ENCODE measurements at places on chromosomes 1 and 21.
A peak's percentile ranks its signal among the peaks of the same experiment; 100 is the strongest.

GRCh38 chr1:119898981-119899720 lies 2.8 kb upstream of the ADAM30 start:
- no peak overlapping the region for H3K27ac ChIP-seq
- DNase-seq, result no peak
- H3K27me3 ChIP-seq, result no peaks in the 10 kb centered on the region
- H3K36me3 ChIP-seq, result no peaks in the 10 kb centered on the region

GRCh38 chr1:234889643-234890042 lies 239.0 kb downstream of the TOMM20 start:
- H3K27me3 ChIP-seq, result no peaks in the 10 kb centered on the region
- no peak overlapping the region for H3K27ac ChIP-seq
- H3K4me3 ChIP-seq, result no peak overlapping the region
- DNase-seq, result no peak

DNA sequence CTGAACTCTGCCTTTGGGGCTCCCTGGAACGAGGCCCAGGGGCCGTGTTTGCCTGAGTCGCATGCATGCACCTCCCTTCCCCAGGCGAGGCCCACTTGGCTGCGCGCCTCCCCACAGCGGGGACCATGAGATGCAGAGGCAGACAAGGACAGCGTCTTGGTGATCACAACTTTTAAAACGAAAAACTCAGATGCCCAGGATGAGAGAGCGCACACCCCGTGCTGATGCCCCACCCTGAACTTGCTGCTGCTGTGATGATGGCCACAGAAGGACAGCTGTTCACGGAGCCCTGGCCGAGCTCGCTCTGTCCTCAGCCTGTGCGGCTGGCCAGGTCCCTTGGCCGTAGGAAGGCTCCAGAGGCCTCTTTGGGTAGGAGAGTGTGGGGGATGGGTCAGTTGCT lies 11.4 kb upstream of the PRMT2 start:
- no peaks in the 10 kb centered on the region for H3K36me3 ChIP-seq
- DNase-seq, result no peak
- H3K27me3 ChIP-seq, result no peaks in the 10 kb centered on the region
- H3K4me1 ChIP-seq, result peaks cover 20% of the 10 kb centered on the region
- no peak overlapping the region for H3K4me3 ChIP-seq
- no peak overlapping the region for H3K27ac ChIP-seq

- no peak overlapping the region for H3K27ac ChIP-seq
- H3K4me1 ChIP-seq, result no peaks in the 10 kb centered on the region
- H3K27me3 ChIP-seq, result no peaks in the 10 kb centered on the region
- no peak for DNase-seq
Observed at GRCh38 chr1:147337040-147337630, 94.7 kb downstream of the CHD1L start.

- H3K4me1 ChIP-seq, result peaks cover 11% of the 10 kb centered on the region
- H3K4me3 ChIP-seq, result no peak overlapping the region
- no peaks in the 10 kb centered on the region for H3K27me3 ChIP-seq
- no peaks in the 10 kb centered on the region for H3K36me3 ChIP-seq
Observed at GRCh38 chr1:150387200-150387599, 23.3 kb downstream of the RPRD2 start.

DNA sequence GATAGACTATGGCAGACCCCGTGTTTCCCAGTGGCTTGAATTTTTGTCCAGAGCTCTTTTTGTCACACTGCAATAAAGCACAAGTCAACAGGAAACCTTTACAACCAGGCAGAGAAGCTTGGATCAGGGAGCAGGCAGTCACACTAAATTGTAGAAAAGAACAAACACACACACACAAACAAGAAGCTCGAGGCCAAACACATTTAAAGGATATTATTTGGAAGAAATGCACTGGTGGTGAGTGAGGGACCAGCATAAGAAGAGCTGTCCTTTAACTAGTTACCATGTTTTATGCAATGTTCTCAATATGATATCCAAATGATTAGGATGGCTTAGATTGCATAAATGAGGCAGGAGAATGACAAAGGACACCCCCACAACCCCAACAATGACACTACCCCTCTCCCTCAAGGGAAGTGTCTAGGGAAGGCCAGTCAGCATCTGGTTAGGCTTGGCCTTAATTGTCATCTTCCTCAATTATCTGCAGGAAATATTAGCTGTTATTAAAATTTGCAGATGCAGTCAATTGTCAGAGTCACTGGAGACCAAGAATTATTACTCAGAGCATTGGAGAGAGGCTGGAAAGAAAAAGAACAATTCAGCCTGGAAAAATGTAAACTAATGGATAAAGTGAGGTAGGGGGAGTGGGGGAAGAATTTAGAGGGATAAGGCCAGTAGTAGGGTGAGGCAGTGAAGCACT lies 35.3 kb downstream of the DDR2 start:
- no peaks in the 10 kb centered on the region for H3K36me3 ChIP-seq
- no peaks in the 10 kb centered on the region for H3K27me3 ChIP-seq
- H3K4me3 ChIP-seq, result no peak overlapping the region
- no peak for DNase-seq
- no peak overlapping the region for H3K27ac ChIP-seq

DNA sequence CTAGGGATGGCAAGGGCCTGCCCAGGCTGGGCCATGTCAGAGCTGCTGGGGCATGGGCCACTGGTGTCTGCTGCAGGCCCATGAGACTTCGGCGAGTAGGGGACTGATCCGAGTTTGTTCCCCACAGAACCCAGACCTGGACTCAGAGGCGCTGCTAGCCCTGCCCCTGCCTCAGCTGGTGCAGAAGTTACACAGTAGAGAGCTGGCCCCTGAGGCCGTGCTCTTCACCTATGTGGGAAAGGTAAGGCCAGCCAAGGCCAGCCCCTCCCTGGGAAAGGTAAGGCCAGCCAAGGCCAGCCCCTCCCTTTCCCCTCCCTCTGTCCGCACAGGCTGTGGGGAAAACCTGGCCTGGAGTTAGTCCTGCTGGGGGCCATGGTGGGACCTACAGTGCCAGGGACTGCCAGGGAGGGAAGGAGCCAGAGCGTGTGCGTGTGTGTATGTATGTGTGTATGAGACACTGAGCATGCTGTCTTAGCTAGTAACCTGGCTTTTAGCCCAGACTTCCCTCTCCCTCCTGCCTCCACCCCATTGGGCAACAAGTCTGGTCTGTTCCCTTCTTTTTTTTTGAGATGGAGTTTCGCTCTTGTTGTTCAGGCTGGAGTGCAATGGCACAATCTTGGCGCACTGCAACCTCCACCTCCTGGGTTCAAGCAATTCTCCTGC lies 8.0 kb downstream of the FAAH start:
- no peak overlapping the region for H3K4me3 ChIP-seq
- peaks cover 2% of the 10 kb centered on the region for H3K4me1 ChIP-seq
- no peaks in the 10 kb centered on the region for H3K36me3 ChIP-seq
- H3K27me3 ChIP-seq, result no peaks in the 10 kb centered on the region
- DNase-seq, result no peak

- no peaks in the 10 kb centered on the region for H3K36me3 ChIP-seq
- DNase-seq, result no peak
- H3K4me3 ChIP-seq, result no peak overlapping the region
- no peaks in the 10 kb centered on the region for H3K4me1 ChIP-seq
Observed at GRCh38 chr1:202656057-202656456, 54.2 kb downstream of the SYT2 start.

GRCh38 chr1:165992533-165992932 lies 165.1 kb downstream of the UCK2 start:
- H3K27ac ChIP-seq, result no peak overlapping the region
- DNase-seq, result no peak
- no peak overlapping the region for H3K4me3 ChIP-seq

DNA sequence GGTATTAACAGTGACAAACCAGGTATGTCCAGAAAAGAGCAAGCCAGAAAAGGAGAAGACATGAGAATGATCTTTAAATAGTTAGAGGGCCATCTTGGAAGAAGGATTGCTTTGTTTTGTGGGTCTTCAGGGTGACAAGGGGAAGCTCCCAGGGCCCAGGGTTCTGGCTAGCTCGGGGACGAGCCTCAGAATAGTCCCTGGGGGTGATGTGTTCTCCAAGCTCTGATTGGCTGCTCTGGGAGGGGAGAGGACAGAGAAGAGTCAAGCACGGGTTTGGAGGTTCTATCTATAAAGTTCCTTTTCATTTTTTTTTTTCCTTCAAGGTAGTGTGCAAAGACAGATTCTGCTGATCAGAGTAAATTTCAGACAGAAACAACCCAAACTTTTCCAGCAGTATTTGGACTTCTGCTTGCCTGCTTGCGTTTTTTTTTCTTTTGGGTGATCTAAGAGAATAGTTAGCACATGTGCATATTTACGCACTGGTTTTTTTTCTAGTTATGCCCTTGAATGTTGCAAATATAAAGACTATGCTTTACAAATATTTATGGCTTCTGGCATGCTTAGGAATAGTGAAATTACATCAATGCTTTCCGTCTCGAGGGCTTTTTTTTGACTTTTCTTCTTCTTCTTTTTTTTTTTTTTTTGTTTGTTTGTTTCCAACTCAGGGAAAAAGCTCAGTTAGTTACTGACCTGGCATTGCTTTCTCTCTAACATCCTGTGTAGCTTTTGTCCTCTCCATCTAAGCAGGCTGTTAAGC lies 59.7 kb downstream of the ROR1 start:
- H3K4me1 ChIP-seq, result no peaks in the 10 kb centered on the region
- H3K4me3 ChIP-seq, result no peak overlapping the region
- no peak for DNase-seq
- H3K36me3 ChIP-seq, result no peaks in the 10 kb centered on the region

GRCh38 chr1:58446368-58446767 lies 100.2 kb downstream of the OMA1 start:
- H3K4me1 ChIP-seq, result no peaks in the 10 kb centered on the region

DNA sequence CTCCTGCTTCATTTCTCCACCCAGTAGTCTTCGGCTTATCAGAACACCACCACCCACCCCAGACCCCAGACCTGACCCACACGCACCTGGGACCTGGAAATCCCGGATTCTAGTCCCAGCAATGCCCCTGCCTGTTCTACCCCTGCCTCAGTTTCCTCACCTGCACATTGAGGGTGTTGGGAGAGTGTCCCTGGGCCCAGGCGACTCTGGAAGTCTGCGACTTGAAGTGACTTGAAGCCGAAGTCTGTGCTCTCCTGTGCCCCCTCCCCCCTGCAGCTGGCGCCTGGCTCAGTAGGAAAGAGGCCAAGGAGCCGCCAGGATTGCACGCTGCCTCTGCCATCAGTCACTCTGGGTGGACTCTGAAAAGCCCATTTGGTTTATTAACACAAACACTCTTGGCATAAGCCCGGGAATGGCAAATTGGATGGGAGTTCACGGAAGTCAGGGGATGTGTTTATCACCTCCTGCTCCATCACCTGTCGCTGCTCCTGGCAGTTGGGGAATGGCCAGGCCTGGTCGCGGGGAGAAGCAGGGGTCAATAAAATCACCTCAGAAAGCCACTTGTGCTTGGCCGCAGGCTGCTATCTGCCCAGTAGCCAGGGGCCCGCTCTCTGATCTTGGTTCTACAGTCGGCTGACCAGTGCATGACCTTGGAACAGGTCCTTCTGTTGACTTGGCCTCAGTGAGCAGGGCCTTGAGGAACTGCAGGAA lies 132.7 kb downstream of the ACTL8 start:
- H3K27ac ChIP-seq, result no peak overlapping the region
- no peaks in the 10 kb centered on the region for H3K4me1 ChIP-seq
- no peak for DNase-seq

- no peaks in the 10 kb centered on the region for H3K36me3 ChIP-seq
- peak overlapping the region; percentile 41 for H3K4me3 ChIP-seq
- H3K27me3 ChIP-seq, result no peaks in the 10 kb centered on the region
- peaks cover 17% of the 10 kb centered on the region for H3K4me1 ChIP-seq
- H3K27ac ChIP-seq, result peak overlapping the region; percentile 43
- DNase-seq, result no peak
Observed at GRCh38 chr21:28832013-28832714, 160.5 kb downstream of the LTN1 start.

DNA sequence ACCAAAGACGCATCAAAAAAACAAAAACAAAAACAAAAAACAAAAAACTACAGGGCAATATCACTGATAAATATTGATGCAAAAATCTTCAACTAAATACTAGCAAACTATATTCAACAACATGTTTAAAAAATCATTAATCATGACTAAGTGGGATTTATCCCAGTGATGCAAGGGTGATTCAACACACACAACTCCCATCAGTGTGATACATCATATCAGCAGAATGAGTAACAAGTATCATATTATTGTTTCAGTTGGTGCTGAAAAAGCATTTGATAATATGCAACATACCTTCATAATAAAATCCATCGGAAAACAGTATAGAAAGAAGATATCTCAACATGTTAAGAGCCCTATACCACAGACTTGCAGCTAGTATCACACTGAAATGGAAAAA lies 953.0 kb downstream of the AMY1C start:
- no peak overlapping the region for H3K27ac ChIP-seq
- no peaks in the 10 kb centered on the region for H3K36me3 ChIP-seq
- no peak overlapping the region for H3K4me3 ChIP-seq
- no peak for DNase-seq
- H3K4me1 ChIP-seq, result no peaks in the 10 kb centered on the region
- H3K27me3 ChIP-seq, result no peaks in the 10 kb centered on the region

- DNase-seq, result no peak
- no peak overlapping the region for H3K4me3 ChIP-seq
- no peak overlapping the region for H3K27ac ChIP-seq
- no peaks in the 10 kb centered on the region for H3K36me3 ChIP-seq
- H3K4me1 ChIP-seq, result no peaks in the 10 kb centered on the region
- no peaks in the 10 kb centered on the region for H3K27me3 ChIP-seq
Observed at GRCh38 chr1:17239420-17239819, 9.5 kb upstream of the PADI3 start.
